Activated naive CD8-positive, alpha-beta T cell treated with anti-CD3 and anti-CD28 coated beads, Interleukin-2, amount 10 ng/mL, durations not matched to agents 7 days and 5 days (primary cell): ENCODE measurements at places on chromosomes 11 and 22. TPM values are rescaled to one million over a fixed set of nuclear protein-coding genes. Genes with fewer than 3 reads are reported as not detected.

Gene MAPK8IP2
- 0.39 TPM for total RNA-seq

Gene ELFN2
- total RNA-seq = 0.47 TPM

Gene SCARF2
- total RNA-seq = 1.7 TPM

- no peaks in the 10 kb centered on the region for H3K27me3 ChIP-seq
- H3K4me3 ChIP-seq = no peak overlapping the region
- peak overlapping the region; percentile 58 for H3K27ac ChIP-seq
- H3K36me3 ChIP-seq = peaks cover 14% of the 10 kb centered on the region
- H3K4me1 ChIP-seq = peaks cover 4% of the 10 kb centered on the region
- DNase-seq = no peak
Measured at GRCh38 chr22:42805016-42805997, 51.8 kb downstream of the ARFGAP3 start.

DNA sequence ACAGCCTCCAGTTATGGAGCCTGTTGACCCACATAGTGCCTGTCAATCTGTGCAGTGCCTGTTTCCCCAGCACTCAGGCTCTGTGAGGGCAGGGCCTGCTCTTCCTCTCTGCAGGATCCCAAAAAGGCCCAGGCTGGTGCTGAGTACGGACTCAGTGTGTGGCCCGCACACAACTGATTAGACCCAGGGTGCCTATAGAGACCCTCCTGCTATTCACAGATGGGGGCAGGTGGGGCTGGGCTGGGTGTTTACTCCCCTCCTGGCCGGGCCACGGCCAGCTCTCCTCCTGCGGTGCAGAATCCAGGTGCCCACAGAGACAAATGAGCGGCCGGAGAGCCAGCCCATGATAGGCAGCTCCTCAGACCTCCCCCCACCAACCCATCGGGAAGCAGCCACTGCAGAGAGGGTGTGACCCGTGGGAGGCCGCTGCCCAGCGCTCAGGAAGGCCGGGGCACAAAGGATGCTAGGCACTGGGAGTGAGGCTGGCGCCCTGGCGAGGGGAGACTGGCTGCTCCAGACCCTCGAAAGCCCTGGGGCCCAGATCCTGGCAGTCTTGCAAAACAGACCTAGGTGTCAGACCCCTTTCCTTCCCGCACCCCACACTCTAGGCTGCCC lies 239.0 kb downstream of the CTTN start:
- DNase-seq = no peak
- no peak overlapping the region for H3K27ac ChIP-seq
- no peaks in the 10 kb centered on the region for H3K4me1 ChIP-seq
- no peaks in the 10 kb centered on the region for H3K27me3 ChIP-seq
- H3K4me3 ChIP-seq = no peak overlapping the region
